ENCODE measurements at places on chromosomes 7 and 10.

DNA sequence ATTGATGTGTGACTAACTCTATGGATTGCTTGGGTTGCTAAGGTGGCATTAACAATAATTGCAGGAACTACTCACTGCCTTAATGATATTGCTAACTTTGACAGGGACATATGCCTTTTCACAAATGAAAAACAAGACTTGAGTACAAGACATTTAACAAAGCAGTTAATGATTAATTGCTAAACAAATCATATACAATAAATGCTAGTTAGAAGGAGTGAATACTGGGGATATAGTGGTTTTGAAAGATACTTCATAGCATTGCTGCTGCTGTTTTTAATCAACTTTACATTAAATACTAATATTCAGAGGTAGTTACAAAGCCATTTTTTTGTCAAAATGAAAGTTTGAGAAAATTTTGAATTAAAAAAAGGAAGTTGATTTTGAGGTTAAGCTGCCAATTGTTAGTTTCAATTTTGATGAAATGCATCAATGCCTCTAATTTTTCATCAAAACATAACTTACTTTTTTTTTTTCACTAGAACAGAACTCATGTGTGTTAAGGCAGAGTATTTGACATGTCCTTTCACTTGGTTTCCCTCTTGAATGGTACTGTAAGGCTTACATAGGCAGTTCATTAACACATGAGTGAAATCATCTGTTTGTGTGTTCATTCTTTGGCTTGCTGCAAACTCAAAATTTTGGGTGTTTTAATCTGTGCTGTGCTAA is 106.2 kb upstream of the SEMA3D start:
- no peak for DNase-seq

GRCh38 chr10:110016039-110016438 is 8.3 kb downstream of the ADD3 start:
- no peak for DNase-seq

- DNase-seq = no peak
These were observed 112.3 kb downstream of the ARHGAP12 start for GRCh38 chr10:31816318-31816717.

DNA sequence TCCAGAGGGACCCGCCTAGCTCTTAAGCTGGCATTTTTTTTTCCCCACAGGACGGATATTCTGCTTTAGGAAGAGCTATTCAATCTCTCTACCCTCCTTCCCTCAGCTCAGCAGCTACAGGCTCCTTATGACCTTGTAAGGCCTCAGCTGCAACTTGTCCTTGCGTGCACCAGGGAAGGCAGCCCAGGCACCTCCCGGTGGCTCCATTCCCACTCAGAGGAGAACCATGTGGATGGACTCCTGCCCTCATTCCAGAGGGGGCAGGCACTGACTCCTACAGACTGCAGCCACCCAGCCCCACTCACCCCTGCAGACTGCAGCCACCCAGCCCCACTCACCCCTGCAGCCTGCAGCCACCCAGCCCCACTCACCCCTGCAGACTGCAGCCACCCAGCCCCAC is 73.7 kb downstream of the ITIH5 start:
- DNase-seq = no peak

- DNase-seq = no peak
These were observed 1.3 kb downstream of the FIGNL1 start for GRCh38 chr7:50448823-50449222.

GRCh38 chr10:69663369-69663947 is 33.4 kb downstream of the FAM241B start:
- no peak for DNase-seq

DNA sequence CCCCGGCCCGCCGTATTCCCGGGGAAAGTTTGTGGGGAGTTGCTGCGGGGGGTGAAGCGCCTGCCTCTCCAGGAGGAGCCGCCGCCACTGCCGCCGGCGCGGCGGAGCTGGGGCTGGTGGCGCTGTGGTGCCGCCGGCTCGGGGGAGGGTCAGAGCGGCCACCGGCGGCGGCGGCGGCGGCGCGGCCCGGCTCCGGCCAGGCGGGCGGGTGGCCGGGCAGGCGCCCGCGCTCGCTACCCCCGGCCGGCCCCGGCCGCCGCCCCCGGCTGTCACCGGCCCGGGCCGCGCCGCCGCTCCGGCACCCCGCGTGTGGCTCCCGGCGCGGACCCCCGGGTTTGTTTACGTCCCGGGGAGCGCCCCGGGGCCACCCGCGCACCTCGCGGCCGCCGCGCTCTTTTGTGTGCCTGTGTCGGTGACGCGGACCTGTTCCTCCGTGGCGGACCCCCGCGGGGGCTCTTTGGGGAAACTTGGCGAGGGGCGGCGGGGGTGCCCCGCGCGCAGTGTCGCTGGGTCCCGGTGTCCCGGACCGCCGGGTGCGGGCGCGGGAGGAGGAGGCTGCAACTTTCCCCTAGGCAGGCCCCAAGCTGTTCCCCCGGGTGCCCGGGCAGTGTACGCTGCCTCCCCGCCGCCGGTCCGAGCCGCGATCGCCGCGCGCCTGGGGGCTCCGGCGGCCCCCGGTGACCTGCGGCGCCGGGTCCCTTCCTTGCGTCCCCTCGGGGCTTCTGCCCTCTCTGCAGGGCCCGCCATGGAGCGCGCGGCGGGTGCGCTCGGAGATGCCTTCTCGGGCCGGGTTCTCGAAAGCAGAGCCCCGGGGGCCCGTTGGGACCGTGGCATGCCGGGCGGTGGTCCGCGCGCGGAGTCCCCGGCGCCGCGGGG is 593 bp upstream of the CUX1 start:
- no peak for DNase-seq

GRCh38 chr7:2834748-2835441 is 9.2 kb downstream of the GNA12 start:
- DNase-seq = no peak

- DNase-seq = no peak
These were observed 3.7 kb upstream of the CDHR1 start for GRCh38 chr10:84190621-84191020.

- no peak for DNase-seq
These were observed 9.0 kb upstream of the PIP4K2A start for GRCh38 chr10:22723343-22723779.

- DNase-seq = no peak
These were observed 1138.3 kb upstream of the LRRTM3 start for GRCh38 chr10:65787571-65787970.

DNA sequence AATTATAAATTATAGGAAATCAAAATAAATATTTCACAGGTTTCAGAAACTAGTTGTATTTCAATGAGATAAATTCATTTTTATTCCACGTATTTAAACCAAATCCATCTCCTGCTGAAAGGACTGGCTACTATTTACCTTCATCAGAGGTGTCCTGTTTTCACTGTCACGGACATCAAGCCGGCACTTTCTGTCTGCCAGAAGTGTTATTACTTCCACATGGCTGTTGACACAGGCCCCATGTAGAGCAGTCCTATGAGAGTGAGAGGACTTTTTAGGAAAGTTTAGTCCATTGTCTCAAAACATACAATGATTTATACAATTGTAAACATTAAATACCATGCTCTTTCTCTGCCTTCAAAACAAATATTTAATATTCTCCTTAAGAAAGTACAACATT is 100.4 kb upstream of the ACBD5 start:
- no peak for DNase-seq

- DNase-seq = no peak
These were observed 23.2 kb upstream of the MALSU1 start for GRCh38 chr7:23275912-23276311.

GRCh38 chr10:76244061-76244686 is 812.8 kb downstream of the LRMDA start:
- DNase-seq = no peak

GRCh38 chr7:101828301-101829020 is 11.0 kb downstream of the CUX1 start:
- no peak for DNase-seq
